ENCODE measurements at places on chromosomes 7 and 10. TPM values are rescaled to one million over a fixed set of nuclear protein-coding genes. Genes with fewer than 3 reads are reported as not detected.
A peak's percentile ranks its signal among the peaks of the same experiment; 100 is the strongest.

The UCN3 gene
- total RNA-seq = 1.2 TPM

GRCh38 chr10:90865401-90865800, 6.4 kb upstream of the RPP30 start:
- DNase-seq = no peak

DNA sequence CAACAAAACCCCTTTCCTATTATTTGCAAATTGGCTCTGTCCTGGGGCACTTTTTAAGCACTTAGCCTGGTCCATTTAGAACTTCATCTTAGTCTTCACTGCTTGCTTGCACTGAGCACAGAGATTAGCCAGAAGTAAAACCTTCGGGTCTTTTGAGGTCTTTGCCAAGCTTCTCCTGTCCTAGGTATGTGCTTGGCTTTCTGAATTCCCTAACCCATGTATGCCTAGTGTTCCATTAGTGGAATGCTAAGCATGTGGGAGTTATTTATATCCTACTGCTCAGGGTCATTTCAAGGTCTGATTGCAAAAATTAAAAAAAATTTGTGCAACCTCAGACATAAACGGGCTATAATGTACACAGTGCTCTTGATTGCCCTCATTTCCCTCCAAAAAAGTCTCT, 18.0 kb downstream of the ZNF37A start:
- no peak for DNase-seq

DNA sequence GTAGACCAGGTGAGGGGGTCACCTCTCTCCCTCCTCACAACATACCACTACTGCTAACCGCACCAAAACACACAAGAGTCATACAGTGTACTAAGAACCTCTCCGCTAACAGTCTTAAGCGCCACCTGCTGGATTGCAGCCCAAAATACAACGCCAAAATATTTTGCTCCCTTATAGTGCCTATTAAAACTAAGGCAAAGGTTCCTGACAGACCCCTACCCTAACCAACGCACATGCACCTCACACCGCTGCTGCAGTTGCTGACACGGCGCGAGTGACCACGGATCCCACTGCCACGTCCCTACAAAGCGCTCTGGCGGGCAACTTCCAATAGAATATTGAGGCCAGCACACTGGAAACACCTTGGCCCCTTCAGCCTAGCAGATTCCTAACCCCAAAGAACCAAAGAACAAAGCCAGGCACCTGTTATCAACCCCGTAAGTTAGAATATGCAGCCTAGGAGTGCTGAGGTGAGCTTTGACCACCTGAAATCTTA, 563.6 kb upstream of the SEMA3D start:
- no peak for DNase-seq

DNA sequence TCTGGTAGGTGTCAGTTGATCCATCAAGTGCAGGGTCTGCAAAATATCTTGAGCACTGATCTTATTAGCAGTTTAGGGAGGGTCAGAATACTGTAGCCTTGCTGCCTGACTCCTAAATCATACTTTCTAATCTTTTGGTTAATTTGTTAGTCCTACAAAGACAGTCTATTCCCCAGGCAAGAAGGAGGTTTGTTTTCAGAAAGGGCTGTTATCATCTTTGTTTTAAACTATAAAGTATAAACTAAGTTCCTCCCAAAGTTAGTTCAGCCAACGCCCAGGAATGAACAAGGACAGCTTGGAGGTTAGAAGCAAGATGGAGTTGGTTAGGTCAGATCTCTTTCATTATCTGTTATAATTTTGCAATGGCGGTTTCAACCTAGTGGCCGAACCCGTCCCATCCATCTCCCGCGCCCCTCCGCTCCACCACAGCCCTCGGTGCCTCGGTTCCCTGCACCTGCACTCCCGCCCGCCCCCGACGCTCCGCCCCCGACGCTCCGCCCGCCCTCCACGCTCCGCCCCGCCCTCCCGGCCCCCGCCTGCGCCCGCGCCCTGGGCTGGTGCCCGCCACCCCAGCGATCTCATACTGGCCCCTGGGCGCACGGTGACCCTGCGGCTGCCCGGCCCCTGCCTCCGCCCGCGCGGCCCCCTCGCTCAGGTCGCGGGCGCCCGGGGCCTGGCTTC, at the start of gene ADCK2:
Gene ADCK2 (plus strand): TSS at position 564 of the 681 bp plus-strand sequence. CDS start 386 bp downstream, outside the sequence.
- peak; percentile 60 for DNase-seq
